ENCODE measurements at places on chromosomes 5 and 9.

GRCh38 chr5:98072921-98073320 is 700.5 kb upstream of the RGMB start:
- DNase-seq, result no peak

DNA sequence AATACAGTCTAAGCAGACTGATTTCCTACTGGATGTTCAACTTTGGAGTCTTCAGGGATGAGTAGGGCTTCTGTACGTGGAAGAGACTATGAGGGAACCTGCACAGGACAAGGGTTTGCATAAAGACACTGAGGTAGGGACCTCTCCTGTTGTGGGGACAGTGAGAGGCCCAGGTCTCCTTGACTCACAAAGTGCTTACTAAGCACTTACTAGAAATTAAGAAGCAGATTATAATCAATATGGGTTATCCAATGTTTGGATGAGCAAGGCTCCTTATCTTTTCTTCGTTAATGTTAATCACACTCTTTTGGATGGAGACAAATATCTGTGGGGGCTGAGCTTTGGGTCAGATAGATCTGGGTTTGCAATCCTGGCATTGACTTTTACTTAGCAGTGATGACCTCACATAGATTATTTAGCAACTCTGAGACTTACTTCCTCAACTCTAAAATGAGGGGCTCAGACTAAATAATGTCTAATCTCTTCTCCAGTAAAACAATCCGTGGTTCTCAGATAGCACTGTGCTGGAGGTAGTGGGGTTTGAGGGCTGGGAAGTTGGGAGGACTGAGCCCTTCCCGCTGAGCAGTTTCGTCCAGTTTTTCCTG is 45.9 kb downstream of the PDCD1LG2 start:
- DNase-seq, result no peak

DNA sequence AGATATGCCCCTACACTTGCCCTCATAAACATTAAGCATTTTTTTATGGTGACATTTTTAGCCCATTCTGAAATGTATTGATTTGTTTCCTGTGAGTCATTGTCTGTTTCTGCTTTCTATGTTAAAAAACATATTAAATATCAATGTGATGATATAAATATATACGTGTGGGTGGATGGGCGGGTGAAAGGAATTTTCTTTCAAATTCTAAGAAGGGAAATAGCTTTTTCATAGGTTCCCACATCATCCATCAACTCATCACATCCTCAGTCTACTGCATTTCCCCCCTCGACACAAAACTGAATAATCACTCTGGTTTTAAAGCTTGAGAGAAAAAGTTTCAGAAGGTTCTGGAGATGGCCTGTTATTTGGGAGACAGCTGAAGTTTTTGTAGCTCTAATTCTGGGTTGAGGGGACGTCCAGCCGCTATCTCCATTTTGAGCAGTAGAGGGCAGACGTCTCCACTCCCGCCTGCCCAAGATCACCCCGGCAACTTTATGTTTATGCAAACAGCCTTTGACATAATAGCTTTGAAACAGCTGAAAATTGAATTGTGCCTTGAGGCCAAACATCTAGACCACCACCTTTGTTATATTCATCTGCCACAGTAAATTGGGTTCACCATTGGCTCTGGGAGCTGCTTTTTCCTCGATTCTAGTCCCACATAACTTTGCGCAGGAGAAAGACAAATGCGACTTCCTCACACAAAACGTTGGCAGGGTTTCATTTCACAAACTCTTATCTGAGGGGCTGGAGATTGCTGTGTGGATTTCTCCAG is 216.2 kb upstream of the CLINT1 start:
- peak; percentile 73 for DNase-seq

DNA sequence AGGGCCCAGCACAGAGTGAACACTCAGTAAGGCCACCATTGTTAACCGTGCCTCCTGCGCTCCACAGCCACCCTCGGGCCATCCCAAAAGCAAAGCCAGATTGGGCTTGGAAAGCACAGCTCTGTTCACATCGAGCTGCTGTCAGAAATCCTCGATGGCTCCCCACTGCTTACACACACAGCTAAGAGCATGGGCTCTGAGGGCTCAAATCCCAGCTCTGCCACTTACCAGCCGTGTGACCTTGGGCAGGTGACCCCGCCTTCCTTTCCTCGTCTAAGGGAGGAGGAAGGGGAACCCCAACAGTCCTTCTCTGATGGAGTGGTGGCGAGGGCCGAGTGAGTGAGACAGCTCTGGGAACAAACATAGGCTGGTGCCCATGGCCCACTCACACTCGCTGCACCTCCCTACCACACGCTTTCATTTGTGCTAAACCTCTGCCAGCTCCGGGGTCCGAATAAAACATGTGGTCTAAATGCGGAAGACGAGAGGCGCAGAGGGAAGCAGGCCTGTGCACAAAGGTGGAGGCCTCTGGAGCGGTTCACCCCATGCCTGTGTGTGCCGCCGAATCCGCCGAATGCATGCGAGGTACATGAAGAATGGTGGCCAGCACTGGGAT is 139.3 kb downstream of the PAX5 start:
- DNase-seq, result no peak

DNA sequence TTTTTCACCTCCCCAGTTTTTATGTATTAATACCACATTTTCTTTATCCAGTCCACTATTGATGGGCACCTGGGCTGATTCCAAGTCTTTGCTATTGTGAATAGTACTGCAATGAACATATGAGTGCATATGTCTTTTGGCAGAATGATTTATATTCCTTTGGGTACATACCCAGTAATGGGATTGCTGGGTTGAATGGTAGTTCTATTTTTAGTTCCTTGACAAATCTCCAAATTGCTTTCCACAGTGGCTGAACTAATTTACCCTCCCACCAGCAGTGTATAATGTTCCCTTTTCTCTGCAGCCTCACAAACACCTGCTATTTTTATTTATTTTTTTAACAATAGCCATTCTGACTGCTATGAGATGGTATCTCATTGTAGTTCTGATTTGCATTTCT is 340.2 kb downstream of the ADAMTS6 start:
- DNase-seq, result no peak

GRCh38 chr5:100505984-100506670 is 29.0 kb upstream of the FAM174A start:
- no peak for DNase-seq

DNA sequence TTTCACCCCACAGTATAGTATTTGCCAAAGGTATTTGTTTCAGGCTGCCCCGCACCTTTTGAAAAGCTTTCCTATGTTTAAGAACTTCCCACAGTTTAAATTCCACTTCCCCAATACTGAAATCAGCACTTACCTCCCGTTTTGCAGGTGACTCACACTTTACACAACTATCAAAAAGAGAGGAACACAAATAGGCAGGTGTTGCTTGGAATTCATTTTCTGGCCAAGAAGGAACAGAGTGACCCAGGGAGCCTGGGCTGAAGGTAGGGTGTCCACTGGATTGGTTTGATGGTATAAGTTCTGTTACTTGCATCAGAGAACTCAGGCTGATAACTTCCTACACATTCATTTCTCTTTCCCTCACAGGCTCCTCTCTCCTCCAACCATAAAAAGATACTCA is 60.1 kb upstream of the SLC30A5 start:
- DNase-seq, result no peak

DNA sequence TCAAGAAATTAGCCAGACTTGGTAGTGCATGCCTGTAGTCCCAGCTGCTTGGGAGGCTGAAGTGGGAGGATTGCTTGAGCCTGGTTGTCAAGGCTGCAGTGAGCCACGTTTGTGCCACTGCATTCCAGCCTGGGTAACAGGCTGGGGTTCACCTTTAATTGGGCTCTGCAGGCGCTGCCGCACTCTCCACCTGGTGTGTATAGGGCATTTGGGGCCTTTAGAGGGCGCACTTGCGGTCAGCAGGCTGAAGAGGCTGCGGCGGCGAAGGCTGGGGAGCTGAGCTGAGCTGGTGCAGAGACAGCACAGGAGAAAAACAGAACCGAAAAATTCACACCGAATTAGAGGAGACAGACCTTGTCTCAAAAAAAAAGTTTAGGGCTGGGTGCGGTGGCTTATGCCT is 31.2 kb downstream of the CDK7 start:
- DNase-seq, result peak; percentile 19

- no peak for DNase-seq
Observed at GRCh38 chr9:8251566-8251965, 452.0 kb upstream of the DMAC1 start.

DNA sequence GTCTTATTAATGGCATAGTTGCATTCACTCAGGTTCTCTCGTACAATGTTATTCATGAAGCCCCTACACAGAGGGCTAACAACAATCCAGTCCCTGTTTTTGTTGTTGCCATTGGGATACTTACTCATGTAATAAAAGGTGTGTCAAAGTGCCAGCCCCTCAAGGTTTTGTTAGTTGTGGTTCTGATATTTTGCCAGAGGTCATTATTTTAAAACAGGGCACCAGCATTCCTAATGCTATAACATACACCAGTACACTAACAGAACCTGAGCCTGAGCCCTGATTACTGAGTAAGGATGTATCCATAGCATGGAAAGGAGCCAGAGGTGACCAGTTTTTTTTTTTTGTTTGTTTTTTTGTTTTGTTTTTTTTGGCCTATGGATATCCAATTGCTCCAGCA is 50.2 kb downstream of the SMC2 start:
- DNase-seq, result no peak

Data from Daoy (cell line).